ENCODE measurements at places on chromosomes 6 and 20. TPM values are rescaled to one million over a fixed set of nuclear protein-coding genes. Genes with fewer than 3 reads are reported as not detected.

Gene OXT
- total RNA-seq, result not detected

Gene GABRR2
- total RNA-seq, result 28.4 TPM

Gene FANCE
- 9.3 TPM for total RNA-seq

Gene ARHGAP40
- total RNA-seq, result 0.16 TPM

Gene LBP
- total RNA-seq, result not detected

Gene LAMP5
- 34.1 TPM for total RNA-seq

Gene LGSN
- total RNA-seq, result 729 TPM

Gene SAMD5
- 23.1 TPM for total RNA-seq

Gene ZNF343
- 25.0 TPM for total RNA-seq

Gene CDH26
- total RNA-seq, result 4.6 TPM

Gene RNF39
- 0.22 TPM for total RNA-seq

Gene PDE7B
- 15.7 TPM for total RNA-seq

Gene OVOL2
- 1.1 TPM for total RNA-seq

Gene STMN3
- 51.6 TPM for total RNA-seq

Gene CLDN20
- not detected for total RNA-seq

Gene SDC4
- total RNA-seq, result 42.4 TPM

Gene GGTLC1
- total RNA-seq, result not detected

Gene RIPPLY2
- total RNA-seq, result 2.7 TPM

Gene BPIFB2
- total RNA-seq, result not detected

Gene DYNLRB1
- total RNA-seq, result 43.7 TPM

Gene SLC32A1
- total RNA-seq, result 8.2 TPM

Gene SNPH
- total RNA-seq, result 9.7 TPM

Gene GSTA1
- total RNA-seq, result 2.0 TPM

Gene GPLD1
- 10.9 TPM for total RNA-seq

Gene MAP3K5
- total RNA-seq, result 12.9 TPM

Gene COL11A2
- 39.0 TPM for total RNA-seq

Gene SFTA2
- total RNA-seq, result not detected

Gene CDH4
- total RNA-seq, result 12.0 TPM

Gene DPPA5
- not detected for total RNA-seq

Gene LRRC1
- 27.8 TPM for total RNA-seq

Gene RSPO4
- total RNA-seq, result 0.66 TPM
